ENCODE measurements at places on chromosomes 7 and 10. TPM values are rescaled to one million over a fixed set of nuclear protein-coding genes. Genes with fewer than 3 reads are reported as not detected.

STEAP1 gene
- polyA plus RNA-seq, result 24.3 TPM

AKR1E2 gene
- 0.91 TPM for polyA plus RNA-seq

BAIAP2L1 gene
- polyA plus RNA-seq, result not detected

EPO gene
- not detected for polyA plus RNA-seq

CREB5 gene
- 4.1 TPM for polyA plus RNA-seq

CPED1 gene
- not detected for polyA plus RNA-seq

MGAM2 gene
- polyA plus RNA-seq, result not detected

MLXIPL gene
- not detected for polyA plus RNA-seq

CYP3A4 gene
- not detected for polyA plus RNA-seq

GALNT11 gene
- polyA plus RNA-seq, result 57.9 TPM

CABCOCO1 gene
- polyA plus RNA-seq, result not detected

PAPOLB gene
- not detected for polyA plus RNA-seq

RFC2 gene
- 6.8 TPM for polyA plus RNA-seq

APBB1IP gene
- polyA plus RNA-seq, result not detected

C10orf67 gene
- polyA plus RNA-seq, result not detected

ELFN1 gene
- polyA plus RNA-seq, result 0.23 TPM

OR2F2 gene
- polyA plus RNA-seq, result not detected

HSPA12A gene
- polyA plus RNA-seq, result 62.9 TPM

MRLN gene
- polyA plus RNA-seq, result 5.6 TPM

GLI3 gene
- polyA plus RNA-seq, result 0.65 TPM

THNSL1 gene
- polyA plus RNA-seq, result 21.8 TPM

TMEM213 gene
- polyA plus RNA-seq, result not detected

CLCN1 gene
- not detected for polyA plus RNA-seq

RADIL gene
- 0.52 TPM for polyA plus RNA-seq

PTPN20 gene
- 30.1 TPM for polyA plus RNA-seq

SERPINE1 gene
- polyA plus RNA-seq, result not detected

DNAH11 gene
- not detected for polyA plus RNA-seq

PYROXD2 gene
- 1.7 TPM for polyA plus RNA-seq

SPDYE1 gene
- polyA plus RNA-seq, result 0.11 TPM

FAM25A gene
- not detected for polyA plus RNA-seq

GPRIN2 gene
- polyA plus RNA-seq, result not detected

PDE1C gene
- 31.3 TPM for polyA plus RNA-seq

CCDC146 gene
- polyA plus RNA-seq, result 18.9 TPM

CNPY1 gene
- polyA plus RNA-seq, result 3.8 TPM
